ENCODE measurements at places on chromosomes 1 and 21. TPM values are rescaled to one million over a fixed set of nuclear protein-coding genes. Genes with fewer than 3 reads are reported as not detected.

- no peaks in the 10 kb centered on the region for H3K4me1 ChIP-seq
- no peak for DNase-seq
- H3K36me3 ChIP-seq = no peaks in the 10 kb centered on the region
- no peaks in the 10 kb centered on the region for H3K27me3 ChIP-seq
- H3K4me3 ChIP-seq = no peak overlapping the region
Observed at GRCh38 chr1:29835874-29836273, 599.6 kb downstream of the PTPRU start.

DNA sequence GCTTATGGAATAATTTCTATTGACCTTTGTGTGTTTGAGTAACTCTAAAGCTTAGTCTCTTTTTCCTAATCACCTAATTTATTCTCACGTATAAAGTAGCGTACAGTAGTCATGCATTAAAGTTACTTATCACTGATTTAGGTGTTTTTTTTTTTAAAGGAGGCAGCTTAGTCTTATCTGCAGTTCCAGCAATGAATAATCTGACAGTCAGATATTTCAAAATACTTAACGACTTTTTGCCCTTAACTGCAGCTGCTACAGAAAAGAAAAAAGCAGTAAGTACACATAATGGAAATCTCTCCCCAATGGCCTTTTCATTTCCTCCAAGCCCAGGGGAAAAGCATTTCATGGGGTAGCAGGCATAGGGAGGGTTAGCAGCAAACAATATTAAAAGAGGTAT, 54.6 kb downstream of the SLC35F3 start:
- no peak overlapping the region for H3K4me3 ChIP-seq
- H3K27me3 ChIP-seq = no peaks in the 10 kb centered on the region
- H3K4me1 ChIP-seq = no peaks in the 10 kb centered on the region
- DNase-seq = no peak
- H3K27ac ChIP-seq = no peak overlapping the region

DNA sequence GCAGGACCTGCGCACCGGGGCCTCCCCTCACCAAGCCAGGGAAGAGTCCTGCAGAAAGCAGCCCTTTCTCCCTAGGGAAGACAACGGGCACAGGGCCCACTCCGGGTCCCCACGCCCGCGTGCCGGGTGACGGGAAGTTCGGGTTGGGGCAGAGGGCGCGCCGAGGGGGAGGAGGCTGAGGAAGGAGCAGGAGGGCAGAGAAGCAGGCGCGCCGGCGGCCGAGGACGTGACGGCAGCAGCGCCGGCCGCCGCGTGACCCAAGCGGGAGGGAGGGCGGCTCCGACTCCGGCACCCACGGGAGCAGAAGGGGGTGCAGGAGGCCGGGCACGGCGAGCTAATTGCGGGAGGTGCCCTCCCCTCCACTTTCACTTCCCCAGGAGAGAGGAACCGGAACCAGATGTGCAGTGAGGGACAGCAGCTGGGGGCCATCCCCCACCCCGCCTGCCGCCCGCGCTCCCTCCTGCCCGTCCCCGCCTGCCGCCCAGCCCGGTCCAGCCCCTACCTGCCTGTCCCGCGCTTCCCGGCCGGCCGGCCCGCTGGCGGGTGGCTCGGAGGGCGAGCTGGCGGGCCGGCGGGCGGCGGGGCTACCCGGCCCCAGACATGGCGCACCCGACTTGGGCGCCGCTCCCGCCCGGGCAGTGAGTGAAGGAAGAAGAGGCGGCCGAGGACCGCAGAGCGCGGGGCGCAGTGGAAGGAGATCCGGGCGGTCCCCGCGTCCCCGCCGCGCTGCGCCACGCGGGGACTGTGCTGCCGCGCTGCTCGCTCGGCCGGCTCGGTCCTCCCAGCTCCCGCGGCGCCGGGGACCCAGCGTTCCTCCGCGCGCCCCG, 510 bp downstream of the DENND4B start:
- H3K27ac ChIP-seq = peak overlapping the region; percentile 98
- H3K4me3 ChIP-seq = peak overlapping the region; percentile 95
- no peaks in the 10 kb centered on the region for H3K4me1 ChIP-seq
- no peaks in the 10 kb centered on the region for H3K27me3 ChIP-seq
- peak; percentile 71 for DNase-seq
- no peaks in the 10 kb centered on the region for H3K36me3 ChIP-seq

GRCh38 chr1:197736685-197737084, 38.6 kb downstream of the DENND1B start:
- H3K4me1 ChIP-seq = no peaks in the 10 kb centered on the region
- H3K36me3 ChIP-seq = no peaks in the 10 kb centered on the region
- no peak overlapping the region for H3K4me3 ChIP-seq
- no peak for DNase-seq
- H3K27ac ChIP-seq = no peak overlapping the region

- no peaks in the 10 kb centered on the region for H3K4me1 ChIP-seq
- peak overlapping the region; percentile 95 for H3K27ac ChIP-seq
- H3K27me3 ChIP-seq = no peaks in the 10 kb centered on the region
Observed at GRCh38 chr1:153944005-153944826, 2.3 kb downstream of the DENND4B start.

C4BPB gene
- 0.98 TPM for total RNA-seq

DNA sequence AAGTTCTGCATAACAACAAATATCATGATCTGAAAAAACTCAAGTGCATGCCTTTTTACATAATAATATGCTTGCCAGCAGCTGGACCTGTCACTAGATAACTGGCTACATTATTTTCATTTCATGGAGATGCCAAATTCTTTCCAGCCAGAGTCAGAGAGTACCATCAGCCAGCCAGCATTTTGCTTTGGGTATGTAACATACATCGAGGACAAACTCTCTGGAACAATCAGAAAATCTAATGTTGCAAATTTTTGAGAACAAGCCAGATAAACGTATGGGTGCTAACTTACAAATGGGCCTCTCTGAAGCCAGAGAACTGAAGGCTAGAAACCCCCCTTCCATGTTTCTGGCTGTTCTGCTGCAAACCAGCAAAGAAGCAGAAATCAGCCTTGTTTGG, 76.3 kb upstream of the BACE2 start:
- H3K36me3 ChIP-seq = no peaks in the 10 kb centered on the region
- no peak overlapping the region for H3K4me3 ChIP-seq
- no peaks in the 10 kb centered on the region for H3K4me1 ChIP-seq
- H3K27ac ChIP-seq = no peak overlapping the region

HES3 gene
- total RNA-seq = not detected

IL22RA1 gene
- not detected for total RNA-seq

- no peaks in the 10 kb centered on the region for H3K4me1 ChIP-seq
- no peak overlapping the region for H3K27ac ChIP-seq
- DNase-seq = no peak
- H3K4me3 ChIP-seq = no peak overlapping the region
Observed at GRCh38 chr1:216535059-216535458, 111.8 kb upstream of the USH2A start.

DNA sequence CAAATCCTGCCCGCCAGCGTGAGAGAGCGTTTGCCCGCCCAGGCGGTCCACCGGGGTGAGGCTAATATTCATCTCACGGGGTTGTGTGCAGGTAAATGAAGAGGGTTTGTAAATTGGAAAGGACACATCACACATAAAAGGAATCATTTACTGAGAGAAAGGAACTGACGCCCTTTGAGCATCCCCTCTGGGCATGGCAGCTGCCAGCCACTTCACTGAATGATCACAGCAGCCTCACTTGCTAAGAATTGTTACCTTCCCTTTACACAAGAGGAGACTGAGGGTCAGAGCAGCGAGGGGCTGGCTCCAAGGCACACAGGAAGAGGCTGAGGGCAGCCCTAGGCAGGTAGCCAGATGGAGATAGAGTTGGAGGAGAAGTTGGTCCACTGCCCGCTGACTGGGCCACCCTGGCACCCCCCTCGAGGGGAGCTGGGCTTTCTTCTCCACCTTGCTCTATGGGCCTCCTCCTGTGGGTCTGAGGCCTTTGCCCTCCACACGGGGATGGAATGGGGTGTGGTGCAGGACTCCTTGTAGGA, 96.0 kb downstream of the FOXD2 start:
- DNase-seq = no peak
- H3K4me1 ChIP-seq = no peaks in the 10 kb centered on the region
- no peak overlapping the region for H3K27ac ChIP-seq
- peak overlapping the region; percentile 51 for H3K4me3 ChIP-seq
- no peaks in the 10 kb centered on the region for H3K27me3 ChIP-seq
- H3K36me3 ChIP-seq = no peaks in the 10 kb centered on the region

DNA sequence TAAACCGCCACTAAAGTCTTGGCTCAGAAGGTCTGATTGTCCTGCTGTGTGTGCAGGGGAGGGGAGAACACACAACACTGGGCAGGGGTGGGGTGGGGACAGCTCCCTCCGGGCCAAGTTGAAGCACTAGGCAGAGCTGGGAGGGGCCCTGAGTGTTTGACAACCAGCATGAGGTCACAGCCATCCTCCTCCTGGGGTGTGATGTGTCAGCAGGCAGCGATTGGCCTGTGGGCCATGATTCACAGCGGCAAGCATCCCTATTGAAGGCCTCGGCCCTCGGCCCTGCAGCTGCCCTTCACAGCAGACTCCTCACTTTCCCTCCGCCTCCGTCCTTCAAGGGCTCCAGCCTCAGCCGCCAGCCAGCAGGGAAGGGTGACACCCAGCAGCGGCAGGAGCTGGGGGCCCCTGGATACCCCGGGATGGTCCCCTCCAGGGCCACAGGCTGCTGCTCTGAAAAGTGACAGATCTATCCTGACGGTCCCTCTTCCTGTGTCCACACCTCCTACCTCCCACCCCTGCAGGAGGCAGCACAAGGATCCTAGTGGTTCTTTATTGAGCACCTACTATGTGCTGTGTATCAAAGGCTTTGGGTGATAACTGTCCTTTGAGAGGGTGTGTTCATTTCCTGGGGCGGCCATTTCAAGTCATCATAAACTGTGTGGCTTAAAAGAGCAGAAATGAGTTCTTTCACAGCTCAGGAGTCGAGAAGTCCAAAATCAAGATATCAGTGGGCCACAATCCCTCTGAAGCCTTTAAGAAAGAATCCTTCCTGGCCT, 66.0 kb upstream of the SLC25A33 start:
- peak; percentile 66 for DNase-seq
- no peak overlapping the region for H3K4me3 ChIP-seq
- H3K27ac ChIP-seq = peak overlapping the region; percentile 79
- H3K27me3 ChIP-seq = no peaks in the 10 kb centered on the region
- H3K4me1 ChIP-seq = no peaks in the 10 kb centered on the region
- no peaks in the 10 kb centered on the region for H3K36me3 ChIP-seq

ECE1 gene
- total RNA-seq = 112 TPM

CD48 gene
- total RNA-seq = 5.4 TPM

NEGR1 gene
- 5.6 TPM for total RNA-seq

GRCh38 chr1:197393105-197393504, 125.1 kb downstream of the CRB1 start:
- no peak overlapping the region for H3K4me3 ChIP-seq
- no peaks in the 10 kb centered on the region for H3K4me1 ChIP-seq
- no peaks in the 10 kb centered on the region for H3K27me3 ChIP-seq
- no peak for DNase-seq
- no peaks in the 10 kb centered on the region for H3K36me3 ChIP-seq
- no peak overlapping the region for H3K27ac ChIP-seq

DNA sequence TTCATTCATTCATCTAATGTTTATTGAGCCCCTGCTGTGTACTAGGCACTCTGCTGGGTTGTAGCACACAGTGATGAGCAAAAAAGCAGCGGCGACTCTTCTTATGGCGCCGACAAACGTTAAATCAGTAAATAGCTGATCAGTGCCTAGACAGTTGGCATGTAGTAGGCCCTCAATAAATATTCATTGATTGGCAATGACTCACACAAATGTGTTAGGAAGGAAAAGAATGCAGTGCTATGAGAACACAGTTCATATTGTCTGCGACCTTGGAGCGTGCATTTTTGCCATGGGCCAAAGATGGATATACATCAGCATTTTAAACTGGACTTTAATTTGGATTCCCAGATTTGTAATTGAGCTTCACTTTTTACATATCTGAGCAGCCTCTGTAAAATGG, 52.0 kb downstream of the PRDM2 start:
- H3K4me1 ChIP-seq = peaks cover 14% of the 10 kb centered on the region
- H3K36me3 ChIP-seq = no peaks in the 10 kb centered on the region
- no peaks in the 10 kb centered on the region for H3K27me3 ChIP-seq
- no peak overlapping the region for H3K4me3 ChIP-seq
- no peak overlapping the region for H3K27ac ChIP-seq

DNA sequence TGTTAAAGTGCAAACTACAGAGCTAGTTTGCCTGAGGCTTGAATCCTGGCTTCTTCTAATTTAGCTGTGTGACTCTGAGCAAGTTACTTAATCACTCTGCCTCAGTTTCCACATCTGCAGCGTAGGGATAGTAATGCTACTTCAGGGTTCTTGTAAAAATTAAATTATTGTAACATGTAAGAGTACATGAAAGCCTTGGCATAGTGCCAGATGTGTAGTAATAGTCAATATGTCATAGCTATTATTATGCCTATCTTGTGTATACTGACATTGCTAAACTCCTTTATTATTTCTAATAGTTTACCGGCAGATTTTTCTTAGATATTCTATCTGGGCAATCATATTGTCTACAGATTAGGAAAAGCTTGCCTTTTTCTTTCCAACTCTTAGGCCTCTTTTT, 6.8 kb upstream of the TADA1 start:
- H3K36me3 ChIP-seq = no peaks in the 10 kb centered on the region
- peaks cover 12% of the 10 kb centered on the region for H3K27me3 ChIP-seq
- H3K4me1 ChIP-seq = no peaks in the 10 kb centered on the region
- H3K27ac ChIP-seq = no peak overlapping the region

GPN2 gene
- 17.7 TPM for total RNA-seq

DNA sequence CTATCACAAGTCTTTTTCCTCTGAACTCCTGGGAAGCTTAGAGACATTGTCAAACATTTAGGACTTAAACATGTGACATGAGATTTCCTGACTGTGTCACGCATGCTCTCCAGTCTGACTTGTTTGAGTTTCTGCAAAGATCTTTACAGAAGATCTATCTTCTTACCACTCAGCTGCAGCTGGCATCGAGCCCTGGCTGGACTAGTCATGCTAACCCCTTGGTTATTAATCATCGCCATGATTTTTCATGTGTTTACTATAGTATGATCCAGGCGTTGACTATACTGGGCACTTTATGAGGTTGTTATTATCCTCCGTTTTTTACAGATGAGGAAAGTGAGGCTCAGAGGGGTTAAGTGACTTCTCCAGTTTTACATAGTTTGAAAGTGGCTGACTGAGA, 18.1 kb upstream of the IRF2BP2 start:
- H3K4me3 ChIP-seq = no peak overlapping the region
- H3K4me1 ChIP-seq = no peaks in the 10 kb centered on the region
- DNase-seq = peak; percentile 62
- no peak overlapping the region for H3K27ac ChIP-seq
- no peaks in the 10 kb centered on the region for H3K27me3 ChIP-seq

DNA sequence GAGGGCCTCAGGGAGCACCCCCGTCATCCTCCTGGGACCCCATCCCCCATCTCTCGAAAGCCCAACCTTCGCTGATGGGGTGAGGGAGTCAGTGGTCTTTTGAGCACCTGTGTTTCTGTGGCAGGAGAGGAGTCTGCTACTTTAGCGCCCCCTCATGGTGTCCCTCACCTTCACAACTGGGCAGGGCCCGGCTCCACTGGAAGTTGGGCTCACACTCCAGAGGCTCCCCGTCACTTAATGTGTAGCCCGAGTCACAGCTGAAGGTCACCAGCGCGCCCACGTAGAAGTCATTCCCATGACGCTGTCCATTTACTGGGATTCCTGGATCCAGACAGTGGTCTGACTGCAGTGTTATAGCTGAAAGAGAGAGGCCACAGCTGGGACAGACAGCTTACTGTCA, 139.5 kb upstream of the HMGB4 start:
- H3K4me1 ChIP-seq = no peaks in the 10 kb centered on the region
- no peak overlapping the region for H3K27ac ChIP-seq
- H3K36me3 ChIP-seq = no peaks in the 10 kb centered on the region

Measured in breast epithelium (tissue), 4 donors.